ENCODE measurements at places on chromosomes 12 and 14.
A peak's percentile ranks its signal among the peaks of the same experiment; 100 is the strongest.

DNA sequence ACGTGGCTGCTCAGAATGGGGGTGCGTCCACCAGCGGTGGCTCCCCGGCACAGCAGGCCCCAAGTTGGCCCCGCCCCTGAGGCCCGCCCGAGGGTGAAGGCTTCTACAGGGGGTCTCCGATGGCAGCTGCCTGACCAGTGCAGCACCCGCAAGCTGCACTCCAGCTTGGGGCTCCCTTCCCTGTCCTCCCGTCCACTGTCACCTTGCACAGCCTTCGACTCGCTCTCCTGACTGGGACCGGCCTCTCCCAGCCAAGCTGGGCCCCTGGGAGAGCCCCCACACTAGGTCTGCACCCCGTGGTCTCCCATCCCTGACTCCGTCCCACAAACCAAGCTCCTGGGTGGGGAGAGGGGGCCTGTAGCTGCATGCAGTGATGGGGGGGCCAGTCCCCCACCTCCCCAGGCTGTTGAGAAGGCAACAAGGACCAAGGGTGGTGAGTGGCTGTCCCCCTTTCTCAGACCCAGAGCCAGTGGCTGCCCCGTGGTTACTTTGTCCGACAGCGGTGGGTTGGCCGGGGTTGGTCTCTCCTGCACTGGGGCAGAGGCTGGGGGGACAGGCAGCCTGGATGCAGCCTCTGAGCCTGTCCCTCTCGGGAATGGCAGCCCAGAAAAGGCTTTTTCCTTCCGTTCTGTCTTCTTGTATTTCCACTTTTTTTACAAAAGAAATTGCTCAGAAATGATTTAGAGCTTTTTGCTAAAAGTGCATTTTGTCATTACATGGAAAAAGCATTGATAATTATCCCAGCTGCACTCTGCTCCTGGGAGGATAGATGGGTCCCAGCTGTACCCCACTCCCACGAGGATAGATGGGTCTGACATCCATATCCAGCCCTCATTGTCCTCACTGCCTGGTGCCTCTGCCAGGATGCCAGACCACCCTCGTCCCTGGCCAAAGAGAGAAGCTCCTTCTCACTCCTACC lies 217.0 kb downstream of the KIF26A start:
- DNase-seq, result no peak

DNA sequence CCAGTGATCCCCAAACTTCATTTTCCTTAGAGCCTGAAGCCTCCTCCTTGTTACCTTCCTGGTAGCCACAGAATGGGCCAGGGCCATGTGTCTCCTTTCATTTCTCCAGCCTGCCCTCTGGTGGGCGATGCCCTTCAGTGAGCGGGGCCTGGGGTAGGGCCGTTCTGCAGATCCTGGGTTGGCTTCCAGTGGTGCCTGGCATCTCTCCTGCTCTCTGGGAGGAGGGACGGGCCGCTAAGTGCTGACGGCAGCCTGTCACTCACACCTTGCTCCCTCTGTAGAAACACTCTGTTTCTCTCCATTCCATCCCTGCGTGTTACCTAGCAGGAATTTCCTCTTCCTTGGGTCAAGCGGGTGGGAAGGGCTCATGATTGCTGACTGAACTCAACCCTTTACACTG lies 232.1 kb downstream of the CACNA1C start:
- DNase-seq, result peak; percentile 10

- no peak for DNase-seq
Observed at GRCh38 chr14:30317729-30318128, 241.2 kb upstream of the G2E3 start.

DNA sequence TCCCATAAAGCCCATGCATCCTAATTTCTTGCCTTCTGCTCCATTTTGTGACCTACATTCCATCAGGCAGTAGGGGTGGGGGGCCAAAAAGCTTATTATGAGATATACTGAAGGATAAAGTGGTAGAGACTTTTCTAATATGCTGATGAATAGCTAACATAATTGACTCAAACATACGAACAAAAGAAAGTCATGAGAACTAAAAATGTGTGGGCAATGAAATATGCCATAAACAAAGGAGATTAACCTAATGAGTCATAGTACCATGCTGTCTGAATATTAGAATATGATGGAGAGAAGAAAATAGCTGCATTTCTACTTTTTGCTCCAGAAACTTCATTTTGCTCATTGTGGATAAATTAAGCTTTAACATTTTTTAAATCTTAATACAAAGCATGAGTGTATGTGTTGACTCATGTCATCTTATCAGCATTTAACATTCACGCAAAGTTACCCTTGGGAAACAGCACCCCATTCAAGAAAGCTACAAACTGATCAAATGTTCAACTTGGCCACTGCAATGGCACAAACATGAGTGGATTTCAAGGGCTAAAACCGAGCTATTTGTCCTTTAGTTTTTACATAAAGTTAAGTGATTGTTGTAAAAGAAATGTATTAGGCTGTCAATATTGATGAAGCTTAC lies 64.0 kb upstream of the DIO2 start:
- DNase-seq, result no peak

- DNase-seq, result no peak
Observed at GRCh38 chr12:122836027-122836921, 1.0 kb downstream of the HIP1R start.

GRCh38 chr14:91580876-91581577 lies 70.9 kb upstream of the PPP4R3A start:
- no peak for DNase-seq
